ENCODE measurements at places on chromosomes 5 and 9.

- peak; percentile 17 for DNase-seq
Observed at GRCh38 chr5:109161914-109162683, 247.7 kb downstream of the PJA2 start.

DNA sequence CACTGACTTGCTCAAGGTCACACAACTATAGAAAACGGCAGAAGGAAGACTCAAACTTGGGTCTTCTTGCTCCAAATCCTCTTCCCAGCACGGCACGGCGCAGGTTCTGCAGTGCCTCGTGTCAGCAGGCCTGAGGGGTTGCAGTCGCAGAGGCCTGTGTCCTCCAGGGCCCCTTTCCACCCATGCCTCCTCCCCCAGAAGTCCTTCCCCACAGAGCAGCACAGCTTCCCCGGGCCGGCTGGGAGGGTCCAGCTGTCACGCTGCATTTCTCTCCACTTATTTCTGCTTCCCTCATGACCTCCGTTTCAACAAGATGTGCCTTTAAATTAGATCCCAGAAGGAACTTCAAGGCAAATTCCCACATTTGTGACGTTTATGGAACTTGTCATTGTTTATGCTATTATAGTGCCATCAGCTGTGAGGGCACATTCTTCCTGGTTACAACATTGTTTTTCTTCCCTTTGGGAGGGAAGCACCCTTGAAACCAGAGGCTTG is 148.4 kb downstream of the C5orf15 start:
- DNase-seq: no peak

- DNase-seq: no peak
Observed at GRCh38 chr5:180345186-180345585, 8.0 kb downstream of the GFPT2 start.

GRCh38 chr9:125106285-125106893 is 36.9 kb downstream of the SCAI start:
- DNase-seq: no peak

DNA sequence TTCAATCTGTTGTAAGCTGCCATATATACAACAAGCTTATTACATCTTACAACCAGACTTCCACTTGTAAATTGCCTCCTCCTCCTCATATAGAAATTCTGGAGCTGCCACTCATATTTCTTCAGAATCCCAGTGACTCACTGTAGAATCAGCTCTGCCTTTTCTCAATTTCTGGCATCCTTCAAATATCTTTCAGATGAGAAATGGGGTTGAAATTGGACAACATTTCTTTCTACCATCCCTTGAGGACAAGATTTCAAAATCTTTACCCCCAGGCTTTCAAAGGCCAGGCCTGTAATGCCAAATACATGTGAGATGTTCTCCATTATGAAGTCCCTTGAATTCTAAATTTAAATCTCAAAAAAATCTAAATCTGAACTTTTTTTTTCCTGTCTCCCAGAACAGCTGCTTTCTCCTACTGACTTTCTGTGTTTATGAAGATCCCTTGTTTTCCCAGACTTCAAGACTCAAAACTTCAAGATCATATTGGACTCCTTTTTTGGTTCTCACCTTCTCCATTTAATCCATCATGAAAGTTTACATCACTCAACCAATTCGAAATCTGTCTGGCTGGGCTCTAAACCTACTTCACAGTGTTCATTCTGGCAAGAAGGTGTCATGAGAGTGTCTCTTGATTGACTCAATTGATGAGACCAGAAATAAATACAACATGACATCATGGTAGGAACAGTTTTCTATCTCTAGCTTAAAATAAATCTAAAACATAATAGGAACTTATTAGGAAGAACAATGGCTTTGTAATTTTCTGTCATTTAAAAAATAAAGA is 109.8 kb downstream of the HMHB1 start:
- no peak for DNase-seq

DNA sequence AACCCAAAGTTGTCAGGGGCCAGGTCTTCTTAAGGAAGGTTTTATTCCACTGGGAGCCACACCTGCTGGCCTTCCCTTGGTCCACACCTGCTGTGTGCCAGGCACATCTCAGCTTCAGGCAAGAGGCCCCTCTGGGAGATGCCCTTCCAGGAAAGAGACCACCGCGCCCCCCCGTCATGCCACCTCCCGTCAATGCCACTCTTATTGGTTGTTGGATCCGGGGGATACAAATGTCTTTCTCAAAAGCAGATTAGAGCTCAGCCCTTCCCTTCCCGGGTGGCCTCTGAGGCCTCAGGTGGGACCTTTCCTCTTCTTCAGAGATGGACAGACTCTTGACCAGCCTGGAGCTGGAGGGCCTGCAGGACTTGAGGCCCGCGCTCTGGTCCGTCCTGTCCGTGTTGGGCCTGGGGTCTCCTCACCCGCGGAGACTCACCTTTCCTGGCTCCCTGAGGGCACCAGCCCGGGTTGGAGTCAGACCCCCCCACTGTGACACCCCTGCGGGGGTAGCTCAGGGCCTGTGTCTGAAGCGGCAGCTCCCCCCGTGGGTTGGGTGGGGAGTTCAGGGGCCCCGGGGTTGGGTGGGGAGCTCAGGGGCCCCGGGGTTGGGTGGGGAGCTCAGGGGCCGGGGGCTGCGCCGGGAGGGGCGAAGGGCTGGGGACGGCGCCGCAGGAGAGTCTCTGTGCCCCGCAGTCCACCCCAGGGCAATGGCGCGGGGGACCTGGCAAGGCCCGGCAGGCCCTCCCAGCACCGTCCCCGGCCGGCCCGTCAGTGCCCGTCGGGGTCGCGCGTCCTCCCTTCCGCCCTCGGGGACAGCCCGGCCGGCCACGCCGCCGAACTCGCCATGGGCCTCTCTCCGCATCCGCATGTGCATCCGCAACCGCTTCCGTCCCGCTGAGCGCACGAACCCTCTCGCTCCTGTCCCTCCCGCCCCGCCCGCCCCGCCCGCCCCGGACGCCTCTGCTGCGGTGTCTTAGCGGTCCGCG is 3.7 kb upstream of the SLC9A3 start:
- DNase-seq: peak; percentile 19

DNA sequence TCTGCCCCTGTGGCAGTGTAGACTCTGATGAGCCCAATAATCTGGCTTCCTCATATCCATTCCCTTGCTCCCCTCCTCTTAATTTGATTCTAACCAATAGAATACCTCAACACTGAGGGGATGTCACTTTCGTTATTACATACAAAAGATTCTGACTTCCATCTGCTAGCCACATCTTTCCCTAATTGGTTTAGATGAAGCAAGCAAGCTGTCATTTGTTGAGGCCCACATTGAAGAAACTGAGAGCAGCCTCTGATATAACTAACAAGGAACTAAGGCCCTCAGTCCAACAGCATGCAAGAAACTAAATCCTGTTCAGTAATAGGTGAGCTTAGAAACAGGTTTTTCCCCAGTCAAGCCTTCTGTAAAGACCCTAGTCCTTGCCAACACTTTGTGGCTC is 5.8 kb downstream of the ADAMTS6 start:
- DNase-seq: no peak

DNA sequence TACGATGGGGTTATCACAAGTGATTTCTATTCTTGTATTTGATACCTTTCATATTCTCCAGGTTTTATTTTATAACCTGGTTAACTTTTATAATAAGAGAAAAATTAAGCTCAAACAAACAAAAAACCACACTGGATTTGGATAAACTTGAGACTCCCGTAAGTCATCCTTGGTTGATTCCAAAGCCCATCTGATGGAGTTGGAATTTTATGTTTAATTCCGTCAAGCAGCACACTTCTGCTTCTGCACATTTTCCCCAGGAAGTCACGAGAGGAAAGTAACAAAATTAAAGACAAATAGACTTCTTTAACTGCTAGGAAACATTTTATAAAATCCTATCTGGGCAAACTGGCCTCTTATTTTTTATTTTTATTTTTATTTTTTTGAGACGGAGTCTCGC is 207.9 kb downstream of the NXNL2 start:
- DNase-seq: no peak

DNA sequence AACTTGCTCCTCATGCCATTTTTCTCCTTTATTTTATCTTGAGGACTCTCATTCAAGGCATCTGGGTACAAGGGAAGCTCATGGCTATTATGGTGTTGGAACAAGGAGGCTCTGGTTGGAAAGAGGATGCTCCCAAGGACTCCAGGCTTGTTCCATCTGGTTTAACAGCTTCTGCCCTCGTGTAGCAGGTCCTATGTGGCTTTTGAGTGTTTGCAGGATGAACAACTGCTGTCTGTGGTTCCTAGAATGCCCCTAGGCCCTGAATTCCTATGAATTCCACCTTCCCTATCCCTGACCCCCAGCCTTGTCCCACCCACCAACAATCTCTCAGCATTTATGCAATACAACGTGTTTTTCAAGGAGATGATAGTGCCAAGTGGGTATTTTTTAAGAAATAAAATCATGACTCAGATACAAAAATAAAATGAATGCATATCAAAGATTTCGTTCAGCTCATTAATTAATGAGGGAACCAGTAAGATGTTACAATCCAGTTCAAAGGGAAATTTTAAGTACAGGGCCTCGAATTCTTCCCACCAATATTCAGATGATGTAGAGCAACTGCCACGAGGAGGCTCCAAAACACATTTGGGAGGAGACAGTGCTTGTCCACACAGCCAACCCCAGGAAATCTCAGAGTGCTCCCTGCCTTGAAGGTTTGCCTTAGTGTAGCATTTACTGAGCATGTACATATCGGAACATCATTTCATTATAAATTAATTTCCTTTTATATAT is 182.0 kb downstream of the MUSK start:
- no peak for DNase-seq

DNA sequence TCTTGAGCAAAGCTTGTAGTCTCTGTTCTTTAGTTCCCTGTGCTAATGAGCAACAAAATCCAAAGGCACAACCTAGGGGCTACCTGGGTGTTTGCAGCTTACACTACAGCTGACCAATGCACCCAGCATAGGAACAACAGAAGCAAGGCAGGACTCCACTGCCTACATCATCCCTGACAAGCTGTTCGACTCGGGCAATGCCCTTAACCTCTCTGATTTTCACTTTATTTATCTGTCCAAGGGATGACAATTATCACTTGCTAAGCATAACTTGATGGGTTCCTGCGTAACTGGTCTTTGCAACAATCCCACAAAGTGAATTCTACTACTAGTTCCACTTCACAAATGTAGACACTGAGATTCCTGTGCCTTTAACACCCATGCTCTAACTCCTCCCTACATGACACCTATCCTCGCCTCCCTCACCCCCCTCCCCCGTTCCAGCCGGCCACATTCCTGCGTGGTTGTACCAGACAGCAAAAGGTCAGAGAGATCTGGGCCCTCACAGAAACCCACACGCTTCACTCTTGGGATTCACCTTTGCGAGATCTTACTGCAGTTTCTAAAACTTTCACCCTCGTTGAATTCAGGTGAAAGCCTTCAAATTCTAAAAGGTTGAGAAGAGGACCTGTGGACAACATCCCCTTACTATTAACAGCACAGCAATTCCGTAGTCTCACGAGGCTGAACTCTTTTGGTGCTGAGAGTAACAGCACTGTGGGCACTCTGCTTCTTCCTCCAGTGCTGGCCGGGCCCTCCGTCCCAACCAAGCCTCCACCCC is 995 bp downstream of the IPPK start:
- DNase-seq: peak; percentile 29

- DNase-seq: no peak
Observed at GRCh38 chr5:10690460-10691440, 70.3 kb downstream of the DAP start.

DNA sequence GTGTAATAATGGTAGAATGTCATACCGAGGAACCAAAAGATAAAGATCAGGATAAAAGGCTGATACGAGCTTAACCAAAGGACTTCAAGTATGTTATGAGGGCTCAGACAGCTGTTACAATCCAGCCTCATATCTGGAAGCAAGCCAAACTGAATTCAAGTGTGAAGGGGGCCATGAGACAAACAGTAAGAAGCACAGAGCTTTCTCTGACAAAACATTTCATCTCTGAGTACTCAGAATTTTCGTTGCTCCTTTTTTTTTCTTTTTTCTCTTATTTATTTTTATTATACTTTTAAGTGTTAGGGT is 52.9 kb upstream of the CD180 start:
- DNase-seq: no peak

DNA sequence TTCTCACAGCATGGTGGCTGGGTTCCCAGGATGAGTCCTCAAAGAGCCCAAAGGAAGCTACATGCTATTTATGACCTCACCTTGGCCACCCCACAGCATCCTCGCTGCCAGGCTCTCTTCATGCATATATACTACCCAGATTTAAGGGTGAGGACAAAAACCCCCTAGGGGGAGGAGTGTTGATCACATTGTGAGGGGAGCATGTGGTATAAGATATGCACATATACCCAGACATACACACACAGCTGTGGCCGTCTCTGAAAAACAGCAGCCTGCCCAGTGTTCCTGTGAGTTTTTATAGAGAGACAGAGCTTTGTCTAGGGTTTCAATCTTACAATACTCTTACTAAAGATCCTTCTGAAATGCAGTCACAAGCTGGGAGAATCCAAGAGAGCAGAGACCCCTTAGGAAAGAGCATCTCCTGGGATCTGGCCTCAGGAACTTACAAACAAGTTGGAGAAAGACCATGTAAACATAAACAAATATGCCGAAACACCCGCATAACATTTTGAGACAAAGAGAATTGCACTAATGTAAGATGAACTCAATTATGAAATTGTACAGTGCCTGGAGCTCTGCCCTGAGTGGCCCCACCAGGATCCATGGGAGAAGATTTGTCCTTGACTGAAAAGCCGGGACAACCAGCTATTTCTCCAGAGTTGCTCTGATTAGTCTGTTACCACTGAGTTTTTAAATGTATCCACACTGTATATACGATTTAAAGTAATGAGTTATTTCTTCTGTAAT is 146.4 kb downstream of the GADD45G start:
- no peak for DNase-seq

DNA sequence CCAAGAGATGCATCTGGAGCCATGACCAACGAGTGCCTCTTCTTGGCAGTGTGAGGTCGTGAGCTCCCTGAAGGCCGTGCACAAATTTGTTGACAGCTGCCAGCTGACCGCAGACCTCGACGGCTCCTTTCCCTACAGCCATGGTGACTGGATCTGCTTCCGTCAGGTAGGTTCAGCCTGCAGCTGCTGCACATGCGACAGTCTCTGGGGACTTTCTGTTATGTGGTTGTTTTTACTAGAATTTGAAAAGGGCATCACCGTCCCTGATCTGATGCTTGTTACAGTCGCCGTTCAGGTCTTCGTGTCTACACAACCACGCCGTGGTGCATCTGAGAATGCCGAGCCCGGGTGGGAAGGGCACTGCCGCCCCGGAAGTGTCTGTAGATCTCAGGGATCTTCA is 36.5 kb upstream of the LRRC14B start:
- no peak for DNase-seq

GRCh38 chr9:114746591-114747346 is 59.1 kb downstream of the TNFSF15 start:
- DNase-seq: no peak

- DNase-seq: peak; percentile 72
Observed at GRCh38 chr9:36486933-36487481, 85.7 kb upstream of the MELK start.

DNA sequence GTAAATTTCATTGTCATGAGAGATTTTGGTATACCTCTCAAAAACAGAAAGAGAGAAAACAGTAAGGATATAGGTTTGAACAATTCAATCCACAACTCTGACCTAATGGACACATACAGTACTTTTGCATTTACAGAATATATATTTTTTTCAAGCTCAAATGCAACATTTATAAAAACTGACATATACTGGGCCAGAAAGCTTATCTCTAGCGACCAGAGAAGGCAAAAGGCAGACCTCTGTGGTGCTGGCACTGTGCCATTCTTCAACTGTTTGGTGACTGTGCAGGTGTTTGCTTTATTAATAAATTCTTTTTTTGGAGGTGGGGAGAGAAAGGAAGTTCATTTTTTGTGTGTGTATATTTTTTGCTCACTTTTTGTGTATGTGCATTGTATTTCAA is 6.0 kb upstream of the PLAC8L1 start:
- DNase-seq: no peak

- DNase-seq: no peak
Observed at GRCh38 chr5:180807046-180807445, 4.4 kb upstream of the MGAT1 start.

All from activated CD4-positive, alpha-beta T cell treated with anti-CD3 and anti-CD28 coated beads, Interleukin-2, Interleukin-4, amounts not matched to agents 100 ng/mL and 50 ng/mL, durations not matched to agents 16 hours and 8 hours (primary cell).